Anterior cingulate cortex (tissue), 58 donors: ENCODE measurements at places on chromosomes 6 and 20.

DNA sequence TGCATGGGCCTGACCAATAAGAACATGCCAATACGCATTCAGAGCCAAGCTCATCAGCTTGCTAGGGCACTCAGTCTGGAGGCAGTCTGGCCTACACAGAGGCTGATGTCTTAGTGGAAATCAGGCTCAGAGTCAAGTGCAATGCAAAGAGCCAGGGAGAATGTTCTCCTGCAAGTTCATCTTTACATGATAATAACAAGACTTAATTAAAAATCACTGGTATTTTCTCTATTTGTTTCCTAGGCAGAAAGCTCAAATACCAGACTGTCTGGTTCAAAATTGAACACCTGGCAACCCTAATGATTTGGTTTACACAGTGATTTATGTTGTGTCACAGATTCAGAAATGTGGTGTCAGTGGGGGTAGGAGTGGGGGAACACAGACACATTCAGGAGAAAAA is 689.3 kb upstream of the FLRT3 start:
- DNase-seq, result no peak

DNA sequence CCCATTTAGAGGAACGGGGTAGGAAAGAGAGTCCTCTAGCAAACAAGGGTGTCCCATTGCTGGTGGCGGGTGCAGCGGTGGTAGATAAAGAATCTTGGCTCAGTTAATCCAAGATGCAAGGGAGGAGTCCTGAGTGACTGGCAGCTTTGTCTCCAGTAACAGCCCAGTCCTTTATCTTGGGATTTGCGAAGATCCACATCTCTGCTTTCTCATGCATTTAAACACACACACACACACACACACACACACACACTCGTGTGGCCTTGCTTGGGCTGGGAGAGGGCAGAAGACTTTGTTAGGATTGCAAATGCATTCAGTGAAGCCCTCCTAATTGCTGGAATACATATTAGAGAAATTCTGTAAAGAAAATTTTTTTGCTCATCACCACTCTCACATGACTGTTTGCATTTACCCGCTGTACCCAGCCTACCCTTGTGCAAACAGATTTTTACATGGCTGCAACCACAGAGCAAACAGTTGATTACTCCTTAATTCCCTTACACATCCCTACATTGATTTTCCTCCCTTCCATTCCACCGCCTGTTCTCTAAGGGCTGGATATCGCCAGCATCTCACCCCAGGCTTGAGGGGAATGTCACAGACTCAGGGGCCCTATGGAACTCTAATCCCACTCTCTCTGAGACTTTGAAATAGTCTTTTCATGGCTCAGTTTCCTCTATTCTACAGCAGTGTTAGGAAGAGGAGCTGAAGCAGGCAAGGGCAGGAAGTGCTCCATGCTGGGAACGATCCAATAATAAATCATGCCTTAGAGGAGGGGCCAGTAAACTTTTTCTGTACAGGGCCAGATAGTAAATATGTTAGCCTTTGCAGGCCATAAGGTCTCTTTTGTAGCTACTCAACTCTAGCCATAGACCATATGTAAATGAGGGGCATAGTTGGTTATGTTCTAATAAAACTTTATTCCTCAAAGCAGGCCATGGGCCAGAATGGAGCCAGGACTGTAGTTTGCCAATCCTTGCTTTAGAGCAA is 3.5 kb downstream of the C6orf132 start:
- no peak for DNase-seq

DNA sequence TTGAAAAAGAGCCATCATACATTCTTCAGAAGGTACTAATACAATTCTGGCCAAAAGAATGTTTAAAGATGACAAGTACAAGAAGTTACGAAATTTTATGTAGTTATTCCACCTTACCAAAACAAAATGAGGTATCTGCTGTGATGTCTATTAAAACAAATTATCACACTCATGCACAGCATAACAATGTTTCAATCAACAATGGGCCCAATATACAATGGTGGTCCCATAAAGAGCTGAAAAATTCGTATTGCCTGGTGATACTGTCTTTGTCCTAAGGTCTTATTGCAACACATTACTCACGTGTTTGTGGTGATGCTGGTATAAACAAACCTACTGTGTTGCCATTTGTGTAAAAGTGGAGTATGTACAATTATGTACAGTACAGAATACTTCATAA is 3.6 kb upstream of the NUP153 start:
- DNase-seq, result no peak

DNA sequence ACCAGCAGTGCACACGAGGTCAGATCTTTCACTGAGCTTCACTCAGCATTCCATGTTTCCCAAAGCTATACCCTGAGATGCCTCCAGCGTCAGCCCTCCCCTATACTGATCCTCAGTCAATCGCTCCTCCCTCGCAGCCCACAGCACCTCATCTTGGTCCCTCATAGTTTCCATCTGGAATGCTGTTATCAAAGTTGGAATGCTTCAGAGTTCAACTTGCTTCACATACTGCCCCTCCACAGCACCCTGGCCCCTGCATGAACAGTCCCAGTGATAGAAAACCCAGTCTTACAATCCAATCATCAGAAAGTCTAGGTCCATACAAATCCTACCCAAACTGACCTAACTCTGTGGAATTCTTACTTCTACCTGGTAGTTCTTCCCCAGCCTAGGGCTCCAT is 20.0 kb downstream of the SPAG4 start:
- no peak for DNase-seq

GRCh38 chr20:54745780-54746179 is 270.4 kb downstream of the DOK5 start:
- DNase-seq, result no peak

DNA sequence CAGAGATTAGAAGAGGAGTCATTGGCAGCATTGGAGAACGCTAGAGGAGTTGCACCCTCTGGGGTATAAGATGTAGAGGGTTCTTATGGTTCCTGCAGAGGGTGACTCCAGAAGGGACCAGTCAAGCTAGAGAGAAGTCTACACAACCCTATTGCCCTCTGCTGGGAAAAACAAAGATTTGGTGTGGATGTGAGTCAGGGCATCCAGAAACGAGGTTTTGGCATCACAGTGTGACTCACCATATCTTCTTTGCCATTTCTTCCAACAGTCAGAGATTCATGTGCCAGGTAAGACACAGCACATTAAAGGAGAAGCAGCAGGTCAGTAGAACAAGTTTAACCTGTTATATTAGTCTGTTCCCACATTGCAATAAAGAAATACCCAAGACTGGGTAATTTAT is 598.8 kb downstream of the MAFB start:
- no peak for DNase-seq

GRCh38 chr20:23584434-23585199 is 16.3 kb upstream of the CST9L start:
- no peak for DNase-seq

DNA sequence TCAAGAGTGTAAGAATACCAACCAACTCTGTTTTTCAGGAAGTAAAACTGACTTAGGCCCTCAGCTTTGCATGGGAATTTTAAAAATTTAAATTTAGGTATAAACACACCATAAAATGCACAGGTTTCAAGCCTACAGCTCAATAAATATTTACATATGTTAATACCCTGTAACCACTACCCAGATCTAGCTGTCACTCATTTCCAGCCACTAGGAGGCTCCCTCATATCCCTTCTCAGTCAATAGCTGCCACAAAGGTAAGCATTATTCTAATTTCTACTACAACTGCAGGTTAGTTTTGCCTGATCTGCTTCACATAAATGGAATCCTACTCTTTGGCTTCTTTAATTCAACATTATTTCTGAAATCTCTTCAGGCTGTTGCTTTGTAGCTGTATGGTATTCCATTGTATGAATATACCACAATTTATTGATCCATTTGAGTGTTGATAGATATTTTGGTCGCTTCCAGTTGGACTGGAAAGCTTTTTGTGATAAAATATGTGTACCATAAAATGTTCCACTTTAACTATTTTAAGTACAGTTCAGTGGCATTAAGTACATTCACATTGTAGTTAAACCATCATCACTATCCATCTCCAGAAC is 32.5 kb upstream of the MEI4 start:
- DNase-seq, result no peak
